ENCODE measurements at places on chromosomes 3 and 15.

DNA sequence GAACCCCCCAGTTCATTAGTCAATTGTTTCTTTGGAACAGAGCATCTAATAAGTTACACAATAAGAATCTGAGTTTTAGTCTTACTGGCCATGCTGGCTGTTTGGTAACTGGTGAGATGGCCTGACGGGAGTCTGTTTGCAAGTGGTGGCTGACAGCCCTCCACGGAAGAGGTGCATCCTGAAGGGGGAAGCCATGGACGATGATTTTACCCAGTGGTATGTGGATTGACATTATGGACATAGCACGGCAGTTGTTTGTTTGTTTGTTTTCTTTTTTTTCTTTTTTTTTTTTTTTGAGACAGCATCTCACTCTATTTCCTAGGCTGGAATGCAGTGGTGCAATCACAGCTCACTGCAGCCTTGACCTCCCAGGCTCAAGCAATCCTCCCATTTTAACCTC is 156.0 kb downstream of the RPLP1 start:
- DNase-seq: no peak

GRCh38 chr15:80308002-80308401 is 56.0 kb upstream of the CTXND1 start:
- DNase-seq: no peak

DNA sequence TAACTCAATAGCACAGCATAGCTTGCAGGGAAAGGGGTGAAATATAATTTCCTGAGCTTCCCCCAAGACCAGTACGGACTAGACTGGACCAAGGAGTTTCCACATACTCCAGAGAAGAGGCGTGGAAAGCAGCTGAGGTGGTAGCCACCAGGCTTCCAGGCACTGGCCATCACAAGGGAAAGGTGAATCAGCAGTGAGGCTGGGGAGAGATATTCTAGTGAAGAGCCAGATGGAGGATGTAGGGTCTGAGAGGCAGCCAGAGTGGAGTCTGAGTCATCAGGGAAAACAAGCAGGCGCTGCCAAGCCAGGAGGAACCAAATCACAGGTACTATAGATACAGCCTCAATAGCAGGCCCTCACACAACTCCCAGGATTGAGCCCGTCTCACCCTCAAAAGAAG is 9.6 kb upstream of the RASA2 start:
- DNase-seq: no peak

DNA sequence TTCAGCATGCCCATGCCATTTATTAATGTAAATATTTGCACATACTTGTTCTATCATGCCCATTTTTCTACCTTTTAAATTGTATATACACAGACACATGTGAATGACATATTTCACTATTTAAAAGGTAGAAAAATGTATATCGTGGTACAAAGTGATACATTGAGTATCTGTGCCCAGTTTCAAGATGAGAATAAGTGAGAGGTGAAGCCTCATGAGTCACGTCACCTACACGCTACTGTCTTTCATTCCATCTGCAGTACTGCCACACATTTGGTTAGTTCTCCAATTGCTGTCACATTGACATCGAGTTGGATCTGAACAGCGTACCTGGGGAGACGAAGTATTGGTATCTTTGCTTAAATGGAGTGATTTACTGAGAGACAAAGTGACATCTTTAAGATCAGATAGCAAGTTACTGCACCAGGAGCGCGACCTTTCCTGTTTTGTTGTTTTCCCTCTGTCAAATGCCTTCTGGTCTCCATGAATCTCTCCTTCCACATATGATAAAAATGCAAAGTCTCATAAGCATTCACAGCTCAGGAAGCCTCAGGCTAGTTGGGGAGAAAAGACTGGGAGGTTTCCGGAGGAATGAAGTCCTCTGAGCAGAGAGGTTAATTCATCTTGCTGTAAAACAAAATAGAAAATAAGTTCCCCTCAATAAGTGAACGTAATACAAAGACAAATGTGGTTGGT is 12.0 kb downstream of the GREM1 start:
- no peak for DNase-seq

DNA sequence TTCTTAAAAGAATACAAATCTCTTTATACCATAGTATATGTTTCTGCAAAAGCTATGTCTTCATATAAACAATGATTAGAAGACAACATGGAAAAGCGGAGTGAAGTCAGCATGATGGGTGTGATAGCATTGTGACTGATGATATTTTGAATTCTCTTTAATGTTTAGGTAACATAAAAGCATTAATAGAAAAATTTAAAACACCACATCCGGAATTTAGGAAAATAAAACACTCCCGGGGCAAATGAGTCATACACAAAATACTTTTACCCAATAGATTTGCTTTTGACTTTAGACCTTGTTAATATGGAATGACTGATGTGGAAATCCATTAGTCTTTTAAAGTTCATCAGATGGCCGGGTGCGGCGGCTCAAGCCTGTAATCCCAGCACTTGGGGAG is 134.7 kb downstream of the P3H2 start:
- no peak for DNase-seq

- DNase-seq: no peak
Observed at GRCh38 chr15:72112805-72113204, 5.1 kb downstream of the MYO9A start.

DNA sequence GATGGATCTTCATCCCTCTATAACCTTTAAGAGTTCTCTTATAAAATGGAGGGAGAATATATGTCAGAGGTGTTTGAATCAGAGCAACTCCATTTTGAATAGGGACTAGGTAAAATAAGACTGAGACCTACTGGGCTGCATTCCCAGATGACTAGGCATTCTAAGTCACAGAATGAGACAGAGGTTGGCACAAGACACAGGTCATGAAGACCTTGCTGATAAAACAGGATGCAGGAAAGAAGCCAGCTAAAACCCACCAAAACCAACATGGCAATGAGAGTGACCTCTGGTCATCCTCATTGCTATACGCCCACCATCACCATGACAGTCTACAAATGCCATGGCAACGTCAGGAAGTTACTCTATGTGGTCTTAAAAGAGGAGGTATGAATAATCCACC is 211.0 kb downstream of the GBE1 start:
- DNase-seq: peak; percentile 16

DNA sequence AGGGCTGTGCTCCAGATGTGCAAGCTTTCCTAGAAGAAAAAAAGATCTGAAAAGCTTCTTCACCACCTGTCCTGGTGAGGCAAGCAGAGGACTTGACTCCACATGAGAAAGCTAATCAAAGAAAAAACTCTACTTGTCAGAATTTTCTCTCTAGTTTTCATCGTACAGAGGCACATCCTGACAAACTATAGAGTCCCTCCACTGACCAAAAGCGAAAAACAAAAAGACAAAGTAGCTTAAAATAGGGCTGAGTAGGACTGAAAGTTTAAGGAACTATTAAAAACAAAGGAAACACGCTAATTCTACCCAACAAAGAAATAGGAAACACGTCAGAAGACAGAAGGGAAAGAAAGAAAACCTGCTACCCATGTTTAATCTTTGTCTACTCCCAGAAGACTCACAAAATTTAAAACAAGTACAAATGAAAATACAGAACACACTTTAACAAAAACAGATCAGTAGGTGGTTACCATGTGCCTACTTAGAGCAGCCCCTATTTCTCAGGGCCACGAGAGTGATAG is 26.5 kb downstream of the NANOGP8 start:
- no peak for DNase-seq

DNA sequence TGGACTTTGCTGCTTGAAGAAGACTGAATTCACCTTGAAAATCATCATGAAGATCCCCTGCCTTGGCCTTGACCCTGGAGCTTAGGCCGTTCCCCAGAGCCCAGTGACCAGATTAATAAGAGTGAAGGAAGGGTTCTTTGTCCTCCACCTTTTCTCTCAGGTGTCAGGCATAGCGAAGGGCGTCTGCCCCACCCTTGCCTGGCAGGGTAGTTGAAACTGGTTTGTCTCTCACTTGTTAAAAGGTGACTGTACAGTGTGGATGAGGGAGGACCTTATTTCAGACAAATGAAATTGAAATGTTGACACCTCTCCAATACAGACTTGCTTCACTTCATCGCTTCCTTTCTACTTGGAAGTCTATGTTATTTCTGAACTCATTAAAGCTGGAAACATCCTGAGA is 223.7 kb upstream of the BHLHE40 start:
- no peak for DNase-seq

DNA sequence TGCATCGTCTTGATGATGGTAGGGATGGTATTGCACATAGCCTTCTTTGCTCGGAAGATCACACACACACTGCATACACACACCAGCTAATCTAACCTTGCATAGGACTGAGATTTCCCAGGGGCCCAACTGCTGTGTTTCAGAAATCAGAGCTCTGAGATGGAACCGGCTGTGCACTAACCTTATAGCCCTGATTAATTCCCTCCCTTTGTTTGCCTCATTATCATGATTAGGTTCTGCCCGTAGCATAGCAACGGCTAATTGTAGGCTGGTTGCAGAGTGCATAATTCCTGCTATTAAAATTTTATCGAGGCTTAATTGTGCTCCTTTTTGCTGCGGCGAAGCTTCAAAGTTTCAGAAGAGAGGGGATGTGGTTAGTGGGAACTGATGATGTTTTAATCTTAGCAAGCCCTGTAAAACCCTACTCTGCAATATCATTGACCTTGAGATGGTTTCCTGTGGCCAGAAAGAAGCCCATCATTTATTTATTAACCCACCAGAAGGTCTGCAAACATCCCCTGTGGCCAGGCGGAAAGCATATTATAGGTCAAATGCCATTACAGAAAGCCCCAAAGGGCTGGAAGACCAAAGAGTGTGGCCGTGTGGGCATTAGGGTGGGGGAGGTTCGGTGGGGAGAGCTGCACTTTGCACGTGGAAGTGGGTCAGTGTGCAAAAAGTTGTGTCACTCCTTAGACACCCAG is 56.2 kb upstream of the GLCE start:
- DNase-seq: no peak

- DNase-seq: no peak
Observed at GRCh38 chr3:133863911-133864310, 31.8 kb downstream of the RAB6B start.

DNA sequence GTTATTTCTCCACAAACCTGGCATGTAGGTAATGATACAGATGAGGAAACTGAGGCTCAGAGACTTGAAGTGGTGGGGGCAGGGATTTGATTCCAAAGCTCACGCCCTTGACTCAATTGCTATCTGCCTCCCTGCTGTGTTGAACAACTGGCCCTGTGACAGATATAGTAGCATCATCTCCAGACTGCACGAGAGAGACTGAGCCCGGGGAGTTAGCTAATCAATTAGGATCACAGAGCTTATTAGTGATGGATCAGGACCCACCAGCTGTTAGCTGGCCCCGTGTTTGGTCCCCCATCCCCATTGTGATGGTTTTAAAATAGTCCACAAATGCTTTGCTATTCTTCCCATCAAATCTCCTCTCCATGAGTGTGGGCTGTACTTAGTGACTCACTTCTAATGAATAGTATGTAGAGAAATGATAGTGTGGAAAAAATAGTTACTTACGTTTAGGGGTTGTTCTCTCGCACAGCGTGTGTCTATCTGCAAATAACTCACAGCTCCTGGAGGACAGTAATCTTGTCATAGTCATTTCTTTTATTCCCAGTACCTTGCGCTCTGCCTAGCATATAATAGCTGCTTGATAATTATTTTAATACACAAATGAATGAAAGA is 74.4 kb upstream of the KLF13 start:
- DNase-seq: no peak
